ENCODE measurements at places on chromosomes 1 and 21. TPM values are rescaled to one million over a fixed set of nuclear protein-coding genes. Genes with fewer than 3 reads are reported as not detected.

Gene HCN3
- total RNA-seq, result 19.0 TPM

Gene SLC30A2
- not detected for total RNA-seq

Gene RGS1
- total RNA-seq, result 0.37 TPM

Gene KCNH1
- not detected for total RNA-seq

Gene BMP8A
- total RNA-seq, result 0.44 TPM

Gene APOBEC4
- total RNA-seq, result not detected

Gene IGSF9
- not detected for total RNA-seq

Gene ABCB10
- total RNA-seq, result 25.4 TPM

Gene LCE2B
- not detected for total RNA-seq

Gene TFAP2E
- total RNA-seq, result 1.4 TPM

Gene ACTA1
- not detected for total RNA-seq

Gene SMCP
- total RNA-seq, result not detected

Gene CTSS
- 42.6 TPM for total RNA-seq
